ENCODE measurements at places on chromosomes 11 and 22.

DNA sequence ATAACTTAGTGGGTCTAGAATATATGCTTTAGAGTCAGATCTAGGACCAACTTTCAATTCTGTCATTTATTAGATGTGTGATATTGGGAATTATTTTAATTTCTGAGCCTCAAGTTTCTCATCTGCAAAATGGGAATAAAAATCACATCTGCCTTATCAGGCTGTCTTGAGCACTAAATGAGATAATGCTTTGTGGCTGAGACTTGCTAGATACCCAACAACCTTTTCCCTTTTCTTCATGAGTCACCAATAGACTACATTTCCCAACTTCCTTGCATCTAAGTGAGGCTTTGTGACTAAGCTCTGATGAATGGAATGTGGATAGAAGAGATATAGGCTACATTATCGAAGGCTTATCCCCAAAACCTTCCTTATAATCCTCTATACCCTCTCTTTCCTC lies 220.7 kb upstream of the SESN3 start:
- no peak for DNase-seq

- DNase-seq, result peak; percentile 55
These were observed 13.9 kb downstream of the ATG16L2 start for GRCh38 chr11:72828081-72828567.

DNA sequence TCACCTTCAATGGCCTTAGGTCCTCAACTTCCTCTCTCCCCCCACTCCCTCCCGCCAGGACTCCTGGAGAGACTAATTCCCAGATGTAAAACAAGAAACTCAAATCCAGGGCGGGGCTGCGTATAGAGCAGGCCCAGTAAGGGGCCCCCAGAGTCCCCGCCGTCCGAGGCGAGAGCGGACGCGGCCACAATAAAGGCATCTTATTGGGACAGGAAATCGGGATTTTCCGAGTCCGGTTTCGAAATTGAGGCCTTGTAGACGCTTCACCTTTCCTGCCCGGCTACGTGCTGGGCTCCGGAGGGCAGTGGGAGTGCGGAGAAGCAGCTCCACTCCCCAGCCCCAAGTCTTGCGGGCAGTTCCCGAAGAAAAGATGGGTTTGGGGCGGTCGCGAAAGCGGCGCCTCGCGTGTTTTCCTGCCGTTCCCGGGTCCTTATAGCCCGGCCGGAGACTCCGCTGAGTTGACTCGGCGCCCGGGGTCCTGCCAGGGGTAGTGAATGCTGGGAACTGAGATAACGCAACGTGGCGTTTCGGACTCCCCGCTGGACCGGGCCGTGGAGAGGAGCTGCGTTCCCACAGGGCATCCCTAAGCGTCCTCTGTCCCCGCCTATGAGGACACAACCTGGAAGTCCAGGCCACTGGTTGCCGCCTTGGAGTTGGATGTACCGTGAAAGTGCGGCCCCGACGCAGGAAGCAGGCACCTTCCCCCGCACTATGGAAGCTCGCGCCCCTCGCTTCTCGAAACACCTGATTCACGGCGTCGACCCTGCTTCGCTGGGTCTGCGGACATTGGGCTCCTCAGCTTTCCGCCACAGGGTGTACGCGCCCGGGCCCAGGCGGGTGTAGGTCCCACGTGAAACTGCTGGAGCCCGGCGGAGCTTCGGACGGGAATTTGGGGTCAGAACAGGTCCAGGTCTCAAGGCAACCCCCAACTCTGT lies 4.8 kb upstream of the CHRM1 start:
- DNase-seq, result peak; percentile 66

DNA sequence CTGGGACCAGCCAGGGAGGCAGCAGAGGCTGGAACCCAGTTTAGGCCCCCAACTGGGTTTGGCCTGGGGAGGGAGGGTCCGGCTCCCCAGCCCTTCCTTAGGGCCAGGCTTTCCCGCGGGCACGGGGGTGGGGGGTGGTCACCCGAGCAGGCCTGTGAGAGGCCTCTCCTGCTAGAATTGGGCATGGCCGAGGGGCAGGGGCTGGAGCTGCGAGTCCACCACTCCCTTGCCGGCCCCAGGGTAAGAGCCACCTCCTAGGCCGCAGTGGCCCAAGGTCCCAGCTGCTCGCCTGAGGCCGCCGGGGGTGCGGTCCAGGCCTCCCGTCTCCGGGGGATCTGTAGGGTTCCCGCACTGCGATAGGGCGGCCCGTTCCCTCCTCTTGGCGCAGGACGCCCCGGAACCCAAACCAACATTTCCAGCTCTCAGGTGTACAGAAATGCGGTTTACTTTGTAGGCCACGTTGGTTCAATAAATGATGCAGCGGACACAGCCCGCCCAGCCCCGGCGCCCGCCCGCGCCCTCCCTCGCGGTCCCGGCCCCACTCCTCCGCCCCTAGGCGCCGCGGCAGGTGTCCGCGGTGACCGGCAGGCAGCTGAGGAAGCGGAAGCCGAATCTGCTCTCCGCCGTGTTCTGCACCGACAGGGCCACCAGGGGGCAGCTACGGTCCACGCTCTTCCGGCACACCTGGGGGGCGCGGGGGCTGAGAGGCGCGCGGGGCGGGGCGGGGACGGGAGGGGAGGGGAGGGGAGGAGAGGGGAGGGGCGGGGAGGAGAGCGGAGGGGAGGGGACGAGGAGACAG lies 5.9 kb downstream of the LMNTD2 start:
- peak; percentile 82 for DNase-seq

DNA sequence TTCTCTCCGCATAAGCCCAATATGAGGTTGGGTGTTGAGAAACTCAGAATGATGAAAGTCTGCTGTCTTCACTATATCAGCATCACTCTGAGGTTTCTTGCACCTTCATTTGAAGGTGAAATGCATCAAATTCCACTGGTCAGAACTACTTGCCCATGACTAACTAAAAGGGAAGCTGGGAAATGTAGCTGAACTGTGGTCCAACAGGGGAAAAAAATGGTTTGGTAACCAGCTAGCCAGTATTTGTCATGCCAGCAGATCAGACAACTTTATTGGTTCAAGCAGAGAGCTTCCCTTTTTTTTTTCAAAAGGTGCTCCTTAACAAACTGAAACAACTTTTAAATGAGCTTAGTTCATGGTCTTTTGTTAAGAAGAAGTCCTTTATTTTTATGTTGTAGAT lies 14.2 kb upstream of the PIK3C2A start:
- DNase-seq, result no peak

- no peak for DNase-seq
These were observed 10.5 kb upstream of the RPS19BP1 start for GRCh38 chr22:39543095-39543494.

GRCh38 chr11:2694495-2694894 lies 5.3 kb downstream of the KCNQ1OT1 start:
- peak; percentile 22 for DNase-seq

GRCh38 chr22:36734171-36735058 lies 30.9 kb upstream of the CACNG2 start:
- DNase-seq, result peak; percentile 86

DNA sequence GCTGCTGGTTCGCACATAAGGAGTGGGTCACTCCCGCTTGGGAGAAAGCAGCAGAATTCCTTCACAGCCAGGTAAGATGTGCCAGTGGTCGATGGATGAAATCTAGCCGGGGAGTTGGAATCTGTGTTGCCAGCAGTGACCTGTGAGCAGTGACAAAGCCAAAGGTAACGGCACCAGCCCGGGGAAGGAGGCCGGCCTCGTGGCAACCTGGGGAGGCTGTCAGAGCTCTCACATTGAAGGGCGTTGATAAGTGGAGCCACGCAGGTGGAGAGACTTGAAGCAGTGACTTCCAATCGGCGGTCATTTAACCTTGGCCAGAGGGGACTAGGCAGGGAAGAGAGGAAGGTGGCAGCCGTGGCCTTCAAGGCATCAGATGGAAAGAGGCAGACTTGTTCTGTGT lies 58.8 kb downstream of the ARHGAP8 start:
- DNase-seq, result no peak

GRCh38 chr11:81853791-81854190 lies 879.9 kb downstream of the FAM181B start:
- no peak for DNase-seq

DNA sequence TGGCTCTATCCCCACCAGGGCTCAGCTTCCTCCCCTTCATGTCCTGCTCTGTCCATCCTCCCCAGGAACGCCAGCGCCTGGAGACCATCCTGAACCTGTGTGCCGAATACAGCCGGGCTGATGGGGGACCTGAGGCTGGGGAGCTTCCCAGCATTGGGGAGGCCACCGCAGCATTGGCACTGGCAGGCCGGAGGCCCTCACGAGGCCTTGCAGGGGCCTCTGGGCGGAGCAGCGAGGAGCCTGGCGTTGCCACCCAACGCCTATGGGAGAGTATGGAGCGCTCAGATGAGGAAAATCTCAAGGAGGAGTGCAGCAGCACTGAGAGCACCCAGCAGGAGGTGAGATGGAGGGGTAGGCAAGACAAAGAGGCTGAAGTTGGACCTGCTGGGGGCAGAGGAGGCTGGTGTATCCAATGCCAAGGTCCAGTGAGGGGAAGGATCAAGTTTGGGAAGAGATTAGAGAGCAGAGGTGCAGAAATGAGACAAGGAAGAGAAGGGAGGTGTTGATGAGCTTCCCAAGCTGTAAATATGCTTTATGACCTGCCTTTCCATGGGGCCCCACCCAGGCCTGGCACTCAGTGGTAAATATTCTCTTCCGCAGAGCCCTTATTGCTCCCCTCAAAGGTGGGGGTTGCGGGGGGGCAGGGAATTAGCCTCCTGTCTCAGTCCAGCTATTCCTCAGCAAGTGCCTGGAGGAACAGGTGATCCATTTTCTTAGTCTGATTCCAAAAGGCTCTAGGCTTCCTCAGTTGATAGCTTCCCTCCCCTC lies 23.9 kb downstream of the PHLDB1 start:
- no peak for DNase-seq

DNA sequence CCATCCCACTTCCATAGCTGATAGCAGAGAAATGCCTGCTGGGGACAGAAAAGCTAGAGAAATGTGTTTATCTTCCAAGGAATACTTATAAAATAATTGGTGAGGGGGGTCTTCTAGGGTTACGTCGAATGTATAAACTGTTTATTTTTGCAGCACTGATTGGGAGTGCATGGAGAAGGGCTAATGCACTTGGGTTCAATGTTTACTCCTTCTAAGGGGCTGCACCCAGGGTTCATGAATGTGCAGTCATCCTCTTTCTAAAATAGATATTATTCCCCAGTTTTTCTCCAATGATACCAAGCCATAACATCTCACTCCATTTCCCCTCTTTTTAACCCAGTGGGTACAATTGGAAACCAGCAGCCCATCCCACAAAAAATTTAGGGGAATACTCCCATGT lies 336.9 kb downstream of the ETS1 start:
- DNase-seq, result no peak

GRCh38 chr11:65127473-65128181 lies 5.5 kb downstream of the MRPL49 start:
- no peak for DNase-seq

GRCh38 chr11:120801801-120802689 lies 221.9 kb upstream of the TBCEL start:
- DNase-seq, result peak; percentile 81

GRCh38 chr11:60813324-60813723 lies 28.2 kb downstream of the MS4A10 start:
- DNase-seq, result no peak

GRCh38 chr11:34840736-34841386 lies 75.3 kb downstream of the APIP start:
- DNase-seq, result no peak

- no peak for DNase-seq
These were observed 10.3 kb upstream of the OMP start for GRCh38 chr11:77092382-77092781.

DNA sequence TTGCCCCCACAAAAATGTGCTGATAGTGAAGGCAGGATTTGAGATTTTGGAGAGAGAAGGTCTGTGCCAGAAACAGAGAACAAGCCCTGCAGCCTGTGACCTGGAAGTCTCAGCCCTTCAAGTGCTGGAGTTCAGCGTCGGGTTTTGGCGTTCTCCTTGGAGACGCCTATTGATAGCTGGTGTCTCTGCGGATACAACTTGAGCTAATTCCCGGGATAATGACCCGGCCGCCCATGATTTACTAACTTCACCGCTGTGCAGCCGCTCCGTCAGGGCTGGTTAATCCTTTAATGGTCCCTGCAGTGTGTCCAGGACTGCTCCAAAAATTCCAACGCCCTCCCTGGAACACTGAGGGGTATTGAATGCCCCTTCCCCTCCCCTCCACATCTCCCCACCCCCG lies 76.6 kb downstream of the WT1 start:
- DNase-seq, result peak; percentile 85

DNA sequence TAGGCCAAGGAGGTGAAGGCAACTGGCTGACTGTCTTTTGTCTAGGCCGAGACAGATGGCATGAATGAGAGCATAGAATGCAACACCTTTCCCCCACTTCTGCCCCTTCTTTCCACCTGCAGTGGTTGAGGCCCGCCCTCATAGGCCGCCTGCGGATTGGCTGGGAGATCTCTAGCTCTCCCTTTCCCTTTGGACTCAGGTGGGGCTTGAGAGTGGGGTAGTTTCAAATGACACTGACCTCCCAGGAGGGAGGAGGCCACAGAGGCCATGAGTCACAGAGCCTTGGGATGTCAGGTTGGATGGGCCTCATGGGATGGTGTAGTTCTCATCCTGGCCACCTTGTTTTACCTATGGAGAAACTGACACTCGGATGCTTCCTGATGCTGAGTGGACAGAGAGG lies 9.1 kb downstream of the MICAL2 start:
- DNase-seq, result no peak

- DNase-seq, result no peak
These were observed 8.2 kb downstream of the PATL1 start for GRCh38 chr11:59660621-59661020.

DNA sequence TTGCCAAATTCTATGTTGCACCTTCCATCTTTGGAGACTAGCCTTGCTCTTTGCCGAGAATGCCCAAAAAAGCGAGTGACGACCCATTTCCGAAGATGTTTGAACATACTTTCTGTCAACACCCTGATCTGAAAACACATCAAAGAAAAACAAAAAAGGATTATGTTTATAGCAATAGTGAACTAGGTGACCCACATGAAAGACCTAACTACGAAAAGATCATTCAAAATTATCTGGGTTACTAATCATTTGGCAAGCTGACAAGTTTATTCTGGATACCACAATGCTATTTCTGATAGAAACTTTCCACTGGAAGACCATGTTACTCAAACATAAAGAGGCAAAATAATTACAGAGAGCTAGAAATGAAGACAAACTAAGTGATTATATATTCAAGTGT lies 27.0 kb downstream of the KCNJ1 start:
- DNase-seq, result no peak

DNA sequence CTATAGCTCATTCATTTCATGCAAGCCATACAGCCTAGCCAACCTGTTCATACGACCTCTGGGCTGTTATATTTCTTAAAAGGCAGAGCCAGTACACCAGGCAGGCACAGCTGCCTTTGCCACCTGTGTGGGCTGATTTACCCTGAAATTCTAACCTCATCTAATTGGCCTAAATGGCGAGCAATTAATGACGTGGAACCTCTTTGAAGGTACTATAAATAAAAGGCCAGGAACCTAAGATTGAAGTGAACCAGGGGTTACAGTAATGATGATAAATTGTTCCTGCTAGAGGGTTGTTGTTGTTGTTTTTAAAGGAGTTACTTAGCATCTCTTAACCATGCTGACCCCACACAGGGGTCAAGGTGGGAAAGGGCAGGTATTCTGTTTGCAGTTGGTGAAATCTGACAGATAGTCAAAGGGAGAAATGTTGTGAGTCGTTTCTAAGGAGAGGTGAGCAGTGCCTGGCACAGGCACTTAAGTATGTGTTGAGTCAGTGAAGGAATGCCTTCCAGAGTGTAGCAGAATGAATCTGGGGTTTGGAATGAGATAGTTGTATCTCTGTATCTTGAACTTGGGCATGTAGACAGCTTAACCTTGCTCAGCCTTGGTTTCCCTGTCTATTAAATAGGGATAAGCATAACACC lies 213.5 kb upstream of the NAV2 start:
- peak; percentile 69 for DNase-seq

Measured in islet precursor cell (in vitro differentiated cells).